ENCODE measurements at places on chromosomes 3 and 15.

GRCh38 chr3:188187053-188187452, 33.1 kb downstream of the LPP start:
- DNase-seq: no peak

GRCh38 chr3:127043731-127044510, 61.0 kb downstream of the PLXNA1 start:
- no peak for DNase-seq

DNA sequence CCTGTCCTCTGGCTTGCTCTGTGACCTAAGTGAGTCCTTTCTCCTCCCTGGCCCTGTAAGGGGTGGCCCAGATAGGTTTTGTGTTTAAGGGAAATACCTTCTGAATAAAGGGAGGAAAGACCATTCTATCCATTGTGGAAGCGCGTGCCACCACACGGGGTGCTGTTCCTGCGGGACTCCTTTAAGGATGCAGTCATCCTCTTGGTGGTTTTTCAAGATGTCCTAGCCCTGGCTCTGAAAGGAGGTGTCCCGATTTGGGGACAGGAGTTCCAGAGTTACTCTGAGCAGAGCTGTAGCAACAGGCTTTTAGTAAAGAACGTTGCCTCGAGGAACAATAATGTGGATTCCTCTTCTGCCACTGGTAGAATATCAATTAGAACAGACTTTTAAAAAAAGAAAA, 9.6 kb downstream of the SLC6A6 start:
- DNase-seq: no peak

GRCh38 chr3:37833302-37834186, 28.1 kb upstream of the CTDSPL start:
- no peak for DNase-seq

DNA sequence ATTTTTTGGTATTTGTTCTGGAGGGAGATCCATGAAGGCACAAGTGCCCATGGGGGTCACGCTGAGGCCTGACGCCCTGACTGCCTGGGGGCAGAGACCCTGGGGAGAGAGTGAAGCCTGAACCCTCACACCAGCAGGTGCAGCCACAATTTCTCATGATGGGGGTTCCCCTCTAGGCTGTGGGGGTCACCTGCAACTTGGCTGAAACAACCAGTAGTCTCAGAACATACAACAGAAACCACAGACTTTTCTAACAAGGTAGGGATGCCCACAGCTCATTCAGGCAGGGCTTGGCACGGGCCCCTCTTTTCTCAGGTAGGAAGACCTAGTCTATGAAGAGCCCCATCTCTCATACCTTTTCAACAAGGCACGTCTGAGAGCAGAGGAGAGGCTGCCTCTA, 245.1 kb downstream of the ADAMTS17 start:
- DNase-seq: no peak
